ENCODE measurements at places on chromosomes 2 and 18.

- no peak for DNase-seq
These were observed 79.0 kb downstream of the CCDC150 start for GRCh38 chr2:196718419-196719109.

DNA sequence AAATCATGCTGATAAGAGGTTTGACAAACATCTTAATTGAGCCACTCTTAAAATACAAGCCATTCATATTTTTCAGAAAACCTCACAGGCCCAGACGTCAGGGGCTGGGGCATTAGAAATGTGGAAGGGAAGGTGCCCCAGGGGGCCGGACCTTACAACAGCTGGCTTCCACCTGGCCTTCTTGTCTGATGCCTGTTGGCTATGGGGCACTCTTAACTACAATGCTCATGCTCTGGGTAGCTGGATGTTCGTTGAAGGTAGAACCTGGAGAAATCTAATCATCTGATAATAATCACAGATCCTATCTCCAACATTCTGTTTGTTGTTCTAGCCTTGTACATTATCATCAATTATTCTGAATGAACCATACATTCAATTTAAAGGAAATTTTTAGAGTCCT, 156.9 kb upstream of the SOX11 start:
- no peak for DNase-seq

GRCh38 chr2:172829229-172829628, 93.6 kb downstream of the RAPGEF4 start:
- no peak for DNase-seq

GRCh38 chr2:211351987-211352386, 795.6 kb downstream of the CPS1 start:
- no peak for DNase-seq

- DNase-seq = no peak
These were observed 205.4 kb downstream of the PPP1R1C start for GRCh38 chr2:182191061-182191460.

DNA sequence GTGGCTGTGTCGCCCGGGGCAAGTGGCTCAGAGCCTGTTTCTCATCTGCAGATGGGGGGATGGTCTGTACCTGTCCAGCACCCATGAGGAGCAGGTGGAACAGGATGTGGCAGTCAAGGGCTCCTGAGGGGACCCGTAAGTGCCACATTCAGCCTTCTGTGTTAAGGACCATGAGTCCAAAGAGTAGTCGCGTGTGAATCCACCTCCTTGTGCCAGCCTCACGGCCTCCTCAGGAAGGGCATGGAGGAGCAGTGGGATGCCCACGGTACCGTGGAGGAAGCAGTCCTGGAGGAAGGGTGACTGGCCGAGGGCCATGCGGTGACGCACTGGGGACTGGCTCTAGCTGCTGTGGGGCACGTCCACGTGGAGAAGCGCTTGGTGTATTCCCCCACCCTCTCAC, 61.1 kb downstream of the ODC1 start:
- DNase-seq = no peak

All from stimulated activated CD8-positive, alpha-beta memory T cell treated with anti-CD3 and anti-CD28 coated beads, Interleukin-15, amount 100 ng/mL, for 1 hour (primary cell).